GDM1 (cell line): ENCODE measurements at places on chromosomes 12 and 14.

GRCh38 chr12:49636979-49637755 lies 13.8 kb downstream of the PRPF40B start:
- DNase-seq: peak; percentile 61

DNA sequence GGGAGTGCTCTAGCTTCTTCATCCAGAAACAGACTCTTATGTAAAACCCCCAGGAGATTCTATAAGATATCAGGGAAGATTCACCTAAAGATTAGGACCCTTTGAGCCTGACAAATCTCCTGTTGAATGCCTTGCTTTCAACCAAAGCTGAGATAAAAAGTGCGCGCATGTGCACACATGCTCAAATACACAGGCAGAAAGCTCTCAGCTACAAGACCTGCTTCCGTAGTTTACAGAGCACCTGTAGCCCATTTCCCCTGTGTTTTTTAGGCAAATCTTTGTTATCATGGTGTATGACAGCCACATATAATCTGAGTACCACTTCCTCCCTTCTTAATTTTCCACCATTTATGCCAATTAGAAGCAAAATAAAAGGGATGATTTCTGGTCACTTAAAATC lies 866.9 kb downstream of the NRXN3 start:
- no peak for DNase-seq

DNA sequence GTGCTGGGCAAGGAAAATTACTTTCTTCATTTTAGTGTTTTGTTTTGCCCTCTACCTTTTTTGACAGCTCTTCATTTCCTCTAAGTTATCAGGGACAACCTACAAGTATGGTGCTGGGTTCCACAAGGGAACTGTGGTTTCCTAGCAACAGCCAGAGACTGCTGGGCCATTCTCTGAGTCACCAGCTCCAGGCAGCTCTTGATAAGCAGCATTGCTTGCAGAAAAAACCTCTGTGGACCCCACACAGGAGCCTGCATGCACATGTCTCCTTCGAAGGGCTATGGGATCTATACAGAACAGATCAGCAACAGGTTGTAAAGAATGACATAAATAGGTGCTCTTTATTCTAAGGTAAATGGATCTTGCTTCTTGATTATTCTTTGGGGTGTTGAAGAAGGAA lies 81.0 kb upstream of the CCDC196 start:
- peak; percentile 18 for DNase-seq

- no peak for DNase-seq
These were observed 8.5 kb upstream of the SCARB1 start for GRCh38 chr12:124872068-124872719.

- no peak for DNase-seq
These were observed 91.7 kb downstream of the GALC start for GRCh38 chr14:87901236-87901635.

DNA sequence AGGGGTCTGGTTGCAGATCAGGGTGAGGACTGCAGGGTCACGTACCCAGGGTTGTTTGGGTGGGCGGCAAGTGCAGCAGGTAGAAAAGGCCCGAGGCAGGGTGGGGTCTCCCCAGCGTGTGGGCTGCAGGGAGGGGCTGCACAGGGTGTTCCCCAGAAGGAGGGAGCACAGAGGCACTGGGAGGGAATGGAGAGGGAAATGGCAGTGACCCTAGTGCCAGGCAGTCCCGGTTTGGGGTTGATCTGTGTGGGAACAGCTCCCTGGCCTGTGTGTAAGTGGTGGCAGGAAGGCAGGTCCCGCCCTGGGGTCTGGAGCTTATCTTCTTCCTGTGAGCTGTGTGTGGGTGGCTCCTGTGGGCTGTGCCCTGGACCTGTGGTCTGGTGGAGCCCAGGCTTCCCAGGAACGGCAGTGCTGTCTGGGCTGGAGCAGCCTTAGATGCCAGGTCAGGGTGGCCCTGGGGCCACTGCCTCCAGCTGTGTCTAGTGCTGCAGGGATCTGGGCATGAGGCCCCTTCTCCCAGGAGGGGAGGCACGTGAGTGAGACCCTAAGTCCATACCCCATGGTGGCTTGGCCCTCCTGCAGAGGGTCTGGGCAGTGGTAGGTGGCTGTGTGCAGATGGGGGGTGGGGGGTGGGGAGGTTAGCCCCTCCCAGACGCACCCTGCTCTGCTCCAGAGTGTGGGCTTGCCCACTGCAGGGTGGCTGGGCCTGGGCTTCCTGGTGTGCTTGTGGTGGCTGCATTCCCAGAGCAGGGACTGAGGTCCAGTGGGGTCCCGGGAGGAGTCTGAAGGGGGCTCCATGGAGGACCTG lies 363.5 kb downstream of the TMEM121 start:
- DNase-seq: peak; percentile 95
